ENCODE measurements at places on chromosomes 13 and 19. TPM values are rescaled to one million over a fixed set of nuclear protein-coding genes. Genes with fewer than 3 reads are reported as not detected.

Gene GRIK5
- total RNA-seq, result 15.5 TPM

Gene FCGBP
- 21.2 TPM for total RNA-seq

- no peak overlapping the region for H3K27ac ChIP-seq
- DNase-seq, result no peak
- H3K4me1 ChIP-seq, result no peaks in the 10 kb centered on the region
- H3K4me3 ChIP-seq, result no peak overlapping the region
These were observed 247.9 kb downstream of the DACH1 start for GRCh38 chr13:71619096-71619495.

Gene FAM98C
- 11.1 TPM for total RNA-seq

DNA sequence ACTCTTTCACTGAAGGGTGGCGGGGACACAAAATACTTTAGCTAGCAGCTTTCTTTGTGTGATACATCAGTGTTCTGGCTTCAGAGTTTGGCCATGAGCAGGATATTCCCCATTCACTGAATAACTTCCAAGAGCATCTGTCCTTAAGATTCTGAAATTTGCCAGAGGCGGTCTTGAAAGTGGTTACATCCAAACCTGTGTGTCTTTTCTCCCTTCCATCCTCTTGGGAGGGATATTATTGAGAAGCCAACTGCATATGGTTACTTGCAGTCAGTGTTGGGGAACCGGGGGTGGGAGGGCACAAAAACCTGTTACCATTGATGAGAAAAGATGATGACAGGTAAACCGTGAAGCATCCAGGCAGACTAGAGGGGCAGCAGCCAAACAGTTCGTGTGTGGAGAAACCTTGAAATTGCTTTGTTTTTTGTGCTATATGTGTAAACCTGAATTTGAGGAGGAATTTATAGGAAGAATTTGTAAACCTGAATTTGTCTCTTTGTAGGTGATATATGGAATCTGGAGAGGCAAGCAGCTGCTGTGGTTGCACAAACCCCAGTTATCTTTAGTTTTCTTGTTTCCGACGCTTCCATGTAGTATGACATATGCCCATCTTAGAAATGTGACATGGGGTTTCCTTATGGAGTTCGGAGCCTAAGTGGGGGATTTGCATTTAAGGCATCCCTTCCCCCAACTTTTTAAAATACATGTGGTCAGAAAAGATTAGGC lies 104.8 kb downstream of the WDFY2 start:
- H3K4me3 ChIP-seq, result no peak overlapping the region
- no peaks in the 10 kb centered on the region for H3K36me3 ChIP-seq
- no peak overlapping the region for H3K27ac ChIP-seq
- H3K27me3 ChIP-seq, result no peaks in the 10 kb centered on the region

DNA sequence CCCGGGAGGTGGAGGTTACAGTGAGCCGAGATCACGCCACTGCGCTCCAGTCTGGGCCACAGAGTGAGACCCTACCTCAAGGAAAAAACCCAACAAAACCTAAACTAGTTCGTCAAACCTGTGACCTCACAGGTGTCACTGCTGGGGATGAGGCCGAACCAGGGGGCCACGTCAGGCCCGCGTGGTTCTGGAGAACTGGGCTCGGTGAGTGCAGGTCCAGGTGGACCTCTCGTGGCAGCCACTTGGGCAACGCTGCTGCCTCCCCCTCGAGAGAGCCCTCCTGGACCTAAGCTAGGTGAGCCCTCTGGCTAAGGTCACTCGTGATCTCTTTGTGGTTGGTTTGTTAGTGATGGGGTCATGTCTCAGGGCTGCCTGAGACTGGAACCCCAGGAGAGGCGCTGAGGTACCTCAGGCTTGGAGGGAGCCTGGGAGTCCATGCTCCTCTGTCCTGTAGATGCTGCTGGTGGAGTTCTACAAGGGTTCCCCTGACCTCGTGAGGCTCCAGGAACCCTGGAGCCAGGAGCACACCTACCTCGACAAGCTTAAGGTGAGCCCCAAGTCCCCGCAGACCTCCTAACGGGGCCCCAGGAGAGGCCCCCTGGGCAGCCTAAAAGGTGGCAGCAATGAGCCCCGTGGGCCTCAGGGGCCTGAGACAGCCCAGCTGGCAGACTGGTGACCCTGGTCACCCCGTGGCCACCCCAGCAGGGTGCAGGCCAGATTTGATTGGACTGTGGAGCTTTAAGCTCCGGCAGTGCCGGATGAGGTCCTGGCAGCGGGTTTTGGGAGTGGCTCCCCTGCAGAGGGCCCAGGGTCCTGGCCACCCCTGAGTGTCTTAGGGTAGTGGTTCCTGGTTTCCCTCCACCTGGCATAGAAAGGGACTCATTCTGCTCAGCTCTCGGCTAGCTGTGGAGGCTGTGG lies 15.6 kb downstream of the MPND start:
- H3K4me1 ChIP-seq, result no peaks in the 10 kb centered on the region
- no peak for DNase-seq
- peaks cover 49% of the 10 kb centered on the region for H3K36me3 ChIP-seq
- H3K4me3 ChIP-seq, result no peak overlapping the region
- no peak overlapping the region for H3K27ac ChIP-seq
- H3K27me3 ChIP-seq, result no peaks in the 10 kb centered on the region
